Kidney tubule cell (primary cell): ENCODE measurements at places on chromosomes 6 and 20.
A peak's percentile ranks its signal among the peaks of the same experiment; 100 is the strongest.

DNA sequence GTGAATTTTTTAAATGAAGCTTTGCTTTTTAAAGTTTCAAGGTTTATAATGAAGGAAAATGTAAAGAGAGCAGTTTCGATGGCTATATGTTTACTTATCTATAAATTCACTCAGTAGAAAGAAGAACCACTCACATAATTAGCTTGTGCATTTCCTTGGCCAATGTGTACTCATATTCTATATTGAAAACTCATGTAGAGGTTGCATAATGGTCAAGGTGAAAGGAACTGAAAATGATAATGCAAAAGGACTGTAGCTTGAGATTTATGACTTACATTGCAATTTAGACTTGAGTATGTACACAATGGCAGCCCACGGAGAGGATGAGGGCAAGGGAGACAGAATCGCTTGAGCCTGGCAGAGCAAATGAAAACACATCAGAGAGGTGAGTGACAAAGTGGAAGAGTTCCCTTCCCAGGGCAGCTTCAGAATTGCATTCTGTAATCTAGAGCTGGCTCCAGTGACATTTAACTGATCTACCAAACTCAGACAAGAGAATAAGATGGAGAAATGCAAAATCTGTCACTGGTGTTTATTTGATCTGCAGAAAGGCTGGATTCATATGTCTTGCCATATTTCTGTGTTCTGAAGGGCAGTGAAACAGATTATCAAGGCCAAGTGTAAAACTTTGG is 191.8 kb downstream of the TMEM200A start:
- DNase-seq = no peak

DNA sequence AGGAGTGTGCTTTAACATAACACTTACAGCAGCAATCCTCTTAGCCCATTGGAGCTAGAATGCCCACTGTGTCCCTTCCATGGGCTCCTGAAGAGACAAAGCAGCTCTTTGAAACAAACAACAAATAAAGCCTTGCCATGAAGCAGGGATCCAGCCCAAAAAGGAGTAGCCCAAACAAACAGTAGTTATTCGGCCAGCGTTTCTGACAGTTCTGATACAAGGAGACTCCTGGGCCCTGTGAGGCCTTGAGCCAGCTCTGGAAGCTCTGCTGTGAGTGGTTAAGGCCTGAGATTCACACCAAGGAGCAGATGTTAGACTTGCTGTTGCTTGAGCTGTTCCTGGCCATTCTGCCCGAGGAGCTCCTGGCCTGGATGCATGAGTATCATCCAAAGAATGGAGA is 16.9 kb upstream of the ZSCAN16 start:
- DNase-seq = no peak

DNA sequence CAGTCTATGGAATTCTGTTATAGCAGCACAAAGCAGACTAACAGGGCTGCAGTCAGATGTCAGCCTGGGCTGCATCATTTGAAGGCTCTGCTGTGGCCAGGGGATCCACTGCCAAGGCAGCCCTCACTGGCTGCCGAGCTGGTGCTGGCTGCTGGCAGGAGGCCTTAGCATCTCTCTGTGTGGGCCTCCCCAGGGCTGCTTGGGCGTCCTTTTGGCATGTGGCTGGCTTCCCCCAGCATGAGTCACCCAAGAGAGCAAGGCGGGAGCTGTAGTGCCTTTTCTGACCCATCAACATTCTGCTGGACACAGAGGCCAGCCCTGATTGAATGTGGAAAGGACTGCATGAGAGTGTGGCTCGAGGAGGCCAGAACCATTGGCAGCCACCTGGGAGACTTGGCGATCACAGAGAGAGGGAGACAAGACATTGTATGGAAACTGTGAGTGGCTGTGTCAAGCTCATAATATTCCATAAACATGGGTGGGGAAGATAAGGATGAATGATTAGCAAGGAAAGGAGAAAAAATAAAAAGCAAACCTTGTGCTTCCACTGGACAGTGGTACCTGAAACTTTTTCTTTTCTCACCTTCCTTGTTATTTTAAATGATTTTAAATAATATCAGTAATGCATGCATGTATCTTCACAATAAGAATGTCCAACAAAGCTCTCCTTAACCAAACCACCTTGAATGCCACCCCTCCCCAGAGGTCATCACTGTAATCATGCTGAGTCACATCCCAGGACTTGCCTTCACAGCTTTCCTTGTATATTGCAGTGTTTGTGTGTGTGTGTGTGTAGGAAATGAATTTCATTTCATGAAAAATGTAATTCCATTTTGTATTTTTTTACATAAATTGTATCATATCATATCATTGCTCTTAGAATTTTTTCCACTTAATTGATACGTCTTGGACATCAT is 55.0 kb upstream of the VSX1 start:
- DNase-seq = peak; percentile 93

DNA sequence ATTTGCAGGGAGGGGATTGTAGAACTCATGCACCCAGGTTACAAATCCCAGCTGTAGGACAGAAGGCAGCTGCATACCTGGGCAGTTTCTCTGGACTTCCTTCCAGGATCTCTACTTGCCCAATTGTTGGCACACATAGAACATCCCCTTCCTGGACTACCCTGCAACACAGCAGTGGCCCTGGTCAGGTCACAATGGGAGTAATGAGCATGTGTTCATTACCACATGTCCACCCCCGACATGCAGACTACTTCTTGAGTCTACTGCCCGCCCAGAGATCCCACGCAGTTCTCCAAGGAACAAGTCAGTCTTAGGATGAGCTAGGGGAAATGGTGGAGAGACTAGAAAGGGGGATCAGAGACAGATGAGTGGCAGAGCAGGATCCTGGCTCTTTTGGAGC is 5.1 kb downstream of the PEX6 start:
- no peak for DNase-seq

DNA sequence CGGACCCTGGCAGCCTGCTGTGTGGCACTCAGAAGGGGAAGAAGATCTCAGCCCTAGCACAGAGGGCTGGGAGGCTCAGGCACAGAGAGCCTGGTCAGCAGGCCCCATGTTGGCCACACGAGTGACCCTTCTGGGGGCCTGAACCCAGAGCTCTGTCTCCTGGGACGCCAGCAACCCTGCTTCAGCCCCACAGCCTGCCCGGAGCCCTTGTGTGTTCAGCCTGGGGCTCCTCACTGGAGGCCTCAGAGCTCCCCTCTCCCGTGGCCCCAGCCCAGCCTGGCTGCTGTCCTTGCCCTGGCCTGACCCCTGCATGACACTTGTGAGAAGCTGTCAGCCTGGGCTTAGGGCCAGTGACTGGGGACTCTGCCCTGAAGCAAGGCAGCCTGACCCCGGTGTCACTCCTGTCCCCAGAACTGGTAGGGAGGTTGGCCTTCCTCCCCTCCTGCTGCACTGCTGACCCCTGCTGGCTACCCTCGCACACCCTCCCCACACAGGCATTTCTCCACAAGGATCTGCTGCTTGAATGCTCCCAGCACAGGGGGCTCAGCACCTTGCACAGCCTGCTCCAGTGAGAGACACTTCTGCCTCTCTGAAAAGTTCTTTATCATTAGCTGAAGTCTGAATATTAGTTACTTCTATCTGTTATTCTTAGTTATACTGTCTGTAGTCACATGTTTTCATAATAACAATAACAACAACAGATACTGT is 15.4 kb upstream of the IP6K3 start:
- peak; percentile 59 for DNase-seq

GRCh38 chr20:56249956-56250355 is 1.4 kb downstream of the MC3R start:
- DNase-seq = no peak

DNA sequence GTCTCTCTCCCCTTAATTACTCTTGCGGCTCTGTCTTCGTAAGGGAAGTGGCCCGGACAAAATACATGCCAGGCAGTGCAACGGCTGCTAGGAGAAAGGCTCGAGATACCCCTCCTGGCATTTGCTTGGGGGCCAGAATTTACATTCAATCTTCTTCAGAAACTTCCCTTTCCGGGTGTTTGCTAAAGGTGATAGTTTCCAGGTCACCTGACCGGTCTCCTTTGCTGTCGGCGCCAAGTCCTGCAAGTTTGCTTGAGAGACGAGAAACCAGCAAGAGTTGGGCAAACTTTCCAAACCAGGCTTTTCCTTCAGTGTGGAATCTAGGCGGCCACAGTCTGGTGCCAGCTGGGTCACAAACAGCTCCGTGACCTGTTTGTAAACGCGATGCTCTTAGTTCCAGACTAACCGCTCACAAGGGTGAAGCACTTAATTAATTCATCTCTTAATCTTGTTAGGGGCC is 563 bp upstream of the SRSF3 start:
- peak; percentile 73 for DNase-seq

GRCh38 chr20:44966030-44966961 is at the start of gene STK4:
Gene STK4 (plus strand): TSS chr20:44966512. CDS start chr20:44966569, 57 bp downstream.
- DNase-seq = peak; percentile 94

GRCh38 chr6:6002005-6002847 is 4.5 kb downstream of the NRN1 start:
- no peak for DNase-seq

DNA sequence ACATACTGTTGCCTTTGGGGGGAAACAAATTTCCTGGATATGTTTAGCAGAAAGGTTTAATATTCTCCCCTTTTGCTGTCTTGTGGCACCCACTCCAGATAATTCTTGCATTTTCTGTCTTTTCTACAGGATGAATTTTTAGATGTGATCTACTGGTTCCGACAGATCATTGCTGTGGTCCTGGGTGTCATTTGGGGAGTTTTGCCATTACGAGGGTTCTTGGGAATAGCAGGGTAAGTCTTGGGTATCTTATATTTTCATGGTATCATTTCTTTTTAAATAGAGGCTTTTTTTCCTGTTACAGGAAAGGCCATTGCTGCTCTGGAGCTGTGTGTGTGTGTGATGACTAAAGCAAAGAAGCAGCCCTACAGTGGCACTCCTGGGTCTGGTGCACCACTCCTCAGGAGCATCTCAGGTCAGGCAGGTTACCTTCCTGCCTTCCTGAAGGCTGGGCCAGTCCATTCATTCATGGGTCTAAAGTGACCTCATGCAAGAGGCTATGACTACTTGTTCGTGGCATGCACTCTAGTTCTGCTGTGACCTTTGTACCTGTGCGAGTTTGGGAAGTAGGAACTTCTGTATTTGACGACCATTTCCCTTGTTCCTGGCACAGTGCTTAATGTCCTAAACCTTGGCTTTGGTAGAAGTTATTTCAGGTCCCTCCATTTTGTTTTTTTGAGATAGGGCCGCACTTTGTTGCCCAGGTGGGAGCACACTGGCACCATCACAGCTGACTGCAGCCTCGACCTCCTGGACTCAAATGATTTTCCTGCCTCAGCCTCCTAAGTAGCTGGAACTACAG is 2.2 kb downstream of the RAB5IF start:
- peak; percentile 93 for DNase-seq

DNA sequence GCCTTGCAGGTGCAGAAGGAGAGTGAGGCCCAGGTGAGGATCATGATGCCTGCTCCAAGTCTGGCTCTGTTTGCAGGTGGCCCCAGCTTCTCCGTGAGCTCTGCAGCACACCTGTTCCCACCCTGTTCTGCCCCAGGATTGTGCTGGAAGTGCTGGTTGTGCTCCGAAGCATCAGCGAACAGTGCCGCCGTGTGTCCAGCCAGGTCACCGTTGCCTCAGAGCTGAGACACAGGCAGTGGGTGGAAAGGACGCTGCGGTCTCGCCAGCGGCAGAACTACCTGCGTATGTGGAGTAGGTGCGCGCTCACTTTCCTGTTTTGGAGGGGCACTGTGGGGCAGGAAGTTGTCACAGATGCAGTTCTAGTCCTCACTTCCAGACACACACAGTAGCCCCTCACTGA is 25.0 kb downstream of the ERMARD start:
- no peak for DNase-seq

DNA sequence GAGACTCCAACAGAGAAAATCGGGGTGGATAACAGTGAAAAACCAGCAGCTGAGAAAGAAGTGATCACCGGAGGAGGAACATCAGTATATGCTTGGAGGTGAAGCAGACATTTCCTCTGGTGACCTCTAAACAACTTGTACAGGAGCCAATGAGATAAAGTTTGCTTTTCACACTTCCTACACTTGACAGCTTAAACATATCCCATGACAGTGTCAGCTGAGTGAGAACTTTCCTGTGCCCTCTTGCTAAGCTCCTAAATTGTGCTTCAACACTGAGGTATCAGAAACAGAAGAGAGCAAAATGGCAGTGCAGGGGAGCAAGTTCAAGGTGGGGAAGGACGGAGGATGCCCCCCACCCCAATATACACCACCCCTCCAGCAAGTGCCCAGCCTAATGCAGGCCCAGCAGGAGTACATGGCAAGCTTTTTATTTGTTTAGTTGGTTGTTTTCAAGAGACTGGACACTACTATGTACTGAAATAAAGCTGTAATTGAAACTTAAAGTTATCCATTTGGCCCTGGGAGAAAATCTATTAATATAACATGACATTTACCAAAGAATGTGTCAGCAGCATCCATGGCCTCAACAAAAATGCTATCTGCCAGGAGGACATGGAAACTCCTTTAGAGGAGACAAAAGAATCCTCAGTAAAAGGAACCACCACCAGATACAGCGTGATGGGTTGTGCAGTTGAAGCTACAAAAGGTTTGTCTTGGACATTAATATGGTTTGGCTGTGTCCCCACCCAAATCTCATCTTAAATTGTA is 540.2 kb downstream of the PRKN start:
- no peak for DNase-seq

- no peak for DNase-seq
Measured at GRCh38 chr6:30683980-30684338, 2.5 kb downstream of the PPP1R18 start.

DNA sequence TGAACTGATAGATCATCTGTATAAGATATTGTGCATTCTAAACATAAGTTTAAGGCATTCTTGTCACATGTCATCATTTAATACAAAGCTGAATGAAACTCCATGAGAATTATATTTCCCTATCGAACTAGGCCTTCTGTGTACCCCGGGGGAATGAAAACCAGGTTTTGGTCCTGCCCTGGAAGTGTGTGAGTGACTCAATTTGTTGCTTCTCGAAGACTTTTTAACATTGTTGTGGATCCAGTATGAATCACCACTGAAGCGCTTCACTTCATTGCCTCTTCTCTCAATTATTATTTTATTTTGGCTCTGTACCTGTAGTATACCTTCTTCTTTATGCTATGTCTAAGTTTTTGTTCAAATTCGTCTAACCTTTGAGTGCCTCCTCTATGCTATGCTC is 150.8 kb downstream of the GRIK2 start:
- DNase-seq = peak; percentile 23

DNA sequence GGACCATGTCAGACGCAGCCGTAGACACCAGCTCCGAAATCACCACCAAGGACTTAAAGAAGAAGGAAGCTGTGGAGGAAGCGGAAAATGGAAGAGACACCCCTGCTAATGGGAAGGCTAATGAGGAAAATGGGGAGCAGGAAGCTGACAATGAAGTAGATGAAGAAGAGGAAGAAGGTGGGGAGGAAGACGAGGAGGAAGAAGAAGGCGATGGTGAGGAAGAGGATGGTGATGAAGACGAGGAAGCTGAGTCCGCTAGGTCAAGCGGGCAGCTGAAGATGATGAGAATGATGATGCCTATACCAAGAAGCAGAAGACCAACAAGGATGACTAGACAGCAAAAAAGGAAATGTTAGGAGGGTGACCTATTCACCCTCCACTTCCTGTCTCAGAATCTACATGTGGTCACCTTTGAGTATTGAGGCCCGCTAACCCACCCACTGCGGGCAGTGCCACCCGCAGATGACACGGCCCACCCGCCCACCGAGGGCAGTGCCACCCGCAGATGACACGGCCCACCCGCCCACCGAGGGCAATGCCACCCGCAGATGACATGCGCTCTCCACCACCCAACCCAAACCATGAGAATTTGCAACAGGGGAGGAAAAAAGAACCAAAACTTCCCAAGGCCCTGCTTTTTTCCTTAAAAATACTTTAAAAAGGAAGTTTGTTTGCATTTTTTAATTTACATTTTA is 43.3 kb downstream of the MGME1 start:
- DNase-seq = no peak
